ENCODE measurements at places on chromosomes 3 and 15.
A peak's percentile ranks its signal among the peaks of the same experiment; 100 is the strongest.

DNA sequence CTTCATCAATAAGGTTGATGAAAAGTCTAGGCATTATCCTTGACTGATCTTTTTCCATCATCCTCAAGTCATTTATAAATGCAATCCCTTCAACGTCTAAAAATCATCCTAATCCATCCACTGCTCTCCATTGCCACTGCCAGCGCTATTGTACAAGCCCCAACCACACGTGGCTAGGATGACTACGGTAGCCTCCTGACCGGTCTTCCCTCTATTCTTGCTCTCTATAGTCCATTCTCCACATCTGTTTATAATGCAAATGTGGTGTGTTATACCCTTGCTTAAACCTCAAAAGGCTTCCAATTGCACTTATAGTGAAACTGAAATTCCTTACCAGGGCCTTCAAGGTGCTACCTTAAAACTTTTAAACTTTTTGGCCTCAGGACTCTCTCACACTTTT is 410.6 kb upstream of the ADAMTS9 start:
- no peak for DNase-seq

DNA sequence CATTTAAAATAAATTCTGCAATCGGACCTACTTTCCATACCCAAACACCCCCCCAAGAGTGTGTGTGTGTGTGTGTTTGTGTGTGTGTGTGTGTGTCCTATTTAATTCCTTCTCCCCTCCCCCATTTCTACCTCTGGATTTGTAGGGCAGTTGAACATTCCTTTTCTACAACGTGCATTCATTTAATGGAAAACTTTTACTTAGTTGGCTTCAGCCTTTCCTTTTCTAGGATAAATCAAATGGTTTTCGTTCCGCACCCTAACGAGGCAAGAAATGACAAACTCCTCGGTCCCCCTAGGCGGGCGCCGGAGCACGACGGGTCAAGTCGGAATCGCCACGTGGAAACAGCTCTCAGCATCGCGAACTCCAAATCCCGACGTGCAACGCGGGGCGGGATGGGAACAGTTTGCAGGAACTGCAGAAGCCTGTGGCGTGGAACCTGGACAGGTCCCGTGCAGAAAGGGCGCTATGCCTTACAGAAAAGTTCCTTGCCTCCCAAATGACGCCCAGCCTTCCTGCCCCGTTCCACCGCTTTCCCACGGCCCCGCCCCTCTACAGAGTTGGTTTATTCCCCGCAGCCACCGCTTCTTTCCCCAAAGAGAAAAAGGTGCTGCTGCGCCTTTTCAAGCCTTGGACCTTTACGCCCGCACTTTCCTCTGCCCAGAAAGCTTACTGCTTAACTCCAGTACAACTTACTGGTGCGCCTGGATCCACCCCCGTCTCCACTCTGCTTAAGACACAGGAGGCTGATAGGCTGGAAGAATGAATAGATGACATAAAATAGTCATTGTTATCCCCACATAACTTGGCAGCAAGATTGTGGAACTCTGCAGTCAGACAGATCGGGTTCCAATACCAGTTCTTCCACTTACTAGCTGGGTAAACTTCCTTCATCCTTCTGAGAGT is 1.1 kb upstream of the EIF2B5 start:
- DNase-seq, result peak; percentile 57

- DNase-seq, result no peak
Observed at GRCh38 chr3:64530434-64531049, 157.3 kb downstream of the ADAMTS9 start.

GRCh38 chr3:40997711-40998519 is 201.4 kb upstream of the CTNNB1 start:
- DNase-seq, result no peak

All from activated CD8-positive, alpha-beta memory T cell treated with anti-CD3 and anti-CD28 coated beads, Interleukin-2, amount 50 U/mL, for 4 hours (primary cell).